Hematopoietic multipotent progenitor cell treated with erythropoietin and hydrocortisone succinate and interleukin-3 and kit ligand, for 8 days (in vitro differentiated cells): ENCODE measurements at places on chromosomes 11 and 22.

DNA sequence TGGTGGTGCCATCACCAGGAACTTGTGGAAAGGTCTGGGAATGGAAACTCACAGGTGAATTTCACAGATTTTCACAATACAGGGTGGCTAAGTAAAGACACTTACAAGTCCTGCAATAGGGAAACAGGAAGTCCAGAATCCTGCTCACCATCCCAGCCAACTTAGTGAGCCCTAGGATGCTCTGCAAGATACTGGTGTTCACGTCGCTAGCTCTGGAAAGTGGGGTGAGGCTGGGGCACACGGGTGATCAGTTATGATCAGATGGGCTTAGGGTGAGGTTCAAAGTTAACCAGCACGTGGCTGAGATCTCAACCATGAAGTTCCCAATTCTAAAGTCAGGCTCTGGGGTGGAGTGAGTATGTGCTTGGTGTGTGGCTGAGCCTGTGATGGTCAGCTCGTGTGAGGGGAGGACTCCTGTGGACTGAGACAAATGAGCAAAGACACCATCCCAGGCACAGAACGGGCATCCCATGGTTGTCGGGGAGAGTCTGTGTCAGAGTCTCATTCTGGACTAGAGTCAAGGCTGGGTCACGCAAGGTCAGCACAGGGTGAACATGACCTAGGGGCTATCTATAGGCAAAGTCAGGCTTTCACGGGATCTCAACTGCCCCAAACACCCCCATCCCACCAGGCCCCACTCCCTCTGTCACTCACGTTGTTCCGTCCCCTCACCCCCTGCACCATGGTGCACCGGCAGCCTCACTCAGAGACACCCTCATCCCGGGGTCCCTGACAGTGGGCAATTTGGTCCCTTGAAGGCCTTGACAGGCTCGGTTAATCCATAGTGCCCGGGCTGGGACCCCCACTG lies 23.9 kb downstream of the IGLL5 start:
- no peak for DNase-seq

- DNase-seq = peak; percentile 53
Measured at GRCh38 chr11:6755303-6755952, 16.3 kb downstream of the OR2AG2 start.

DNA sequence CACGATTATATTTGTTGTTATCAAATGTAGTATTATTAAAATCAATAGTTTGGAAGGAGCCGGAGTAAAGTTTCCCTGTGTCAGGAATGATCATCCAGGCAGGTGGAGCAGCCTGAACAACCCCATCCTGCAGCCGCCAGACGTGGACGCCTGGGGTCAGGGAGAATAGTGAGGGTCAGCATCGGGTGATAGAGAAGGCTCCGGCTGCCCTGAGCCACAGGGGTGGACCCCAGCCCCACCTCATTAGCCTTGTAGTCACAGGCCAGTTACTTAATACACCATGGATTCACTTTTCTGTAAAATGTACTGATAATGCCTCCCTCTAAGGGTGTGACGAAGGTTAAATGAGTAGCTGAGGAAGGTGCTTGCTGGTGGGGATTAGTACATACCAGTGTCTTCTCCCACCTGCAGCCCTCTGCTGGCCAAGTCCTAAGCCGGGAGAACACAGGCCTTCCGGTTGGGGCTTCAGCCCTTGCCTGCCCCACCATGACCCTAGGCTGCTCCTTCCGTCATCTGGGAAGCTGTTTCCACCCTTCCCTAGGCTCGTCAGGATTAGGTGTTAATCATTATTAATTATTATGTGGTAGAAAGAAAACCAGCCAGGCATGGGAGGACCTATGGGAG lies 14.9 kb downstream of the TMEM121B start:
- no peak for DNase-seq

DNA sequence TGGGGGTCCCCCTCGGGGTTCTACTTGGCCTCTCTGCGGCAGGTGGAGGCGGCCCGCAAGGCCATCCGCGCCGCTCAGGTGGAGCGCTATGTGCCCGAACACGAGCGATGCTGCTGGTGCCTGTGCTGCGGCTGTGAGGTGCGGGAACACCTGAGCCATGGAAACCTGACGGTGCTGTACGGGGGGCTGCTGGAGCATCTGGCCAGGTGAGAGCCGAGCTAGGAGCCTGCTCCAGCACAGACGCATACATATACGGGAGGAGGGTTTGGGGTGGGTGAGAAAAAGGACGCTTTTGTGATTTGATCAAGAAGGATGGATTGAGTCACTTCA lies 415 bp downstream of the CENATAC start:
- no peak for DNase-seq

DNA sequence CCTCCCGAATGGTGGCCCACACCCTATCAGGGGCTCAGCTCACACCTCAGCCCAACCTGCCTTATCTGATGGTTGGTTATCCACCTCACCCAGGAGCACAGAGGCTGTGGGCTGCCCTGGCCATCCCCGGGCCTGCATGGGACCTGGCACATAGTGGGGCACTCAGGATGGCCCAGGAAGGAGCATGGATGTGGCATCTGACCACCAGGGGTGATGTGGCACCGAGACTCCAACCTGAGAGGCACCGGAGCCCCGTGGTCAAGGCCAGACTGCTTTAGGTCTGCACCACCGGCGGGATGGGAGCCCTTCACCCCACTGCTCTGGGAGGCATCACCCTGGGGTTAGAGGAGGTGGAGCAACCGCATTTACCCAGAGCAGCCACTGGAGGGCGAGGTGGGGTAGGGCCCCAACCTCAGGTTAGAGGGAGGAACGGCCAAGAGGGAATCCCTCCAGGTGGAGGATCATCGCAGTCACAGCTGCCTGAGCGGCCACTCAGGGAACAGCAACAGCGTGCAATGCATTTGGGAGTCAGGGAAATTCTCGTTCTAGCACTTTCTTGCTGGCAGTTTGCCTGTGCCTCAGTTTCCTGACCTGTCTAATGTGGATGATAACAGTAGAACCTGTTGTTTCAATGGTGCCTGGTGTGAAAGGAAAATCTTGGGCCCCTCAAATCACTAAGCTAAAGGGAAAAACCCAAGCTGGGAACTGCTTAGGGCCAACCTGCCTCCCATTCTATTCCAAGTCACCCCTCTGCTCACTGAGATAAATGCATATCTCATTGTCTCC lies 52.9 kb upstream of the CARS1 start:
- peak; percentile 68 for DNase-seq

DNA sequence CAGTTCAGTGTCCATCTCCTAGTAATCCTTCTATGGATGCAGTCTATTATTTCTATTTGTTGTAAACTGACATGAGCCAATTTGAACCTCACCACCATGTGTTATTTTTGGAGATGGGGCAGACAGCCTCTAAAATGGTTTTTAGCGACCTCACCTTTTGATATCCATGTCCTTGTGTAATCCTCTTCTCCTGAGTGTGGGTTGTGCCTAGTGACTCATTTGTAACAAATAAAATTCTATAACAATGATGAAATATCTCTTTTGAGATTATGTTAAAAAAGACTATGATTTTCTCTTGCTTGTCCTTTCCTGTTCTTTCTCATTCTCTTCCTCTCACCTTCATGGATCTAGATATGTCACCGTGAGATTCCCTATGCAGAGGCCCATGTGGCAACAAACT lies 554.6 kb upstream of the ANO3 start:
- DNase-seq = no peak
